ENCODE measurements at places on chromosomes 16 and 17. TPM values are rescaled to one million over a fixed set of nuclear protein-coding genes. Genes with fewer than 3 reads are reported as not detected.

DNA sequence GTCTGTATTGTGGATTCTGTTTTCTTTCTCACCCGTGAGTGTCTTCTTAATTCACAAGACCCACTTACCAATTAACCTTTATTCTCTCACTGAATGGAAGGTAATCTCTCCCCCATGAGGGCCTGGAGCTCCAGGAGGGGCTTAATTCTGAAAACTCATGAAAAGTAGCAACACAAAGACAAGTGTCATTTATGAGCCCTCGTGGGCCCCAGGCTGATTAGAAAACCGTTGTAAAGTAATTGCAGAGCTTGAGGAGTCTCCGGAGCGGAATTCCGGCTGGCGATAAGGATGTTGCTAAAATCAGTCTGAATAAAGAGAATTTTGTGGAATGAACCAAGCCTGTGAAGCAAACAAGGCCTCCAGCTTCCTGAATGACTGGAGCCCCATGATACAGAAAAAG lies 301.5 kb downstream of the HAPSTR1 start:
- no peak overlapping the region for H3K4me3 ChIP-seq
- H3K27ac ChIP-seq, result no peak overlapping the region
- DNase-seq, result no peak
- no peaks in the 10 kb centered on the region for H3K4me1 ChIP-seq
- H3K36me3 ChIP-seq, result no peaks in the 10 kb centered on the region
- no peaks in the 10 kb centered on the region for H3K27me3 ChIP-seq

GRCh38 chr17:33520426-33521330 lies 227.6 kb upstream of the ASIC2 start:
- H3K36me3 ChIP-seq, result no peaks in the 10 kb centered on the region
- H3K27ac ChIP-seq, result no peak overlapping the region
- no peaks in the 10 kb centered on the region for H3K4me1 ChIP-seq
- DNase-seq, result peak; percentile 43
- H3K27me3 ChIP-seq, result no peaks in the 10 kb centered on the region
- no peak overlapping the region for H3K4me3 ChIP-seq

DNA sequence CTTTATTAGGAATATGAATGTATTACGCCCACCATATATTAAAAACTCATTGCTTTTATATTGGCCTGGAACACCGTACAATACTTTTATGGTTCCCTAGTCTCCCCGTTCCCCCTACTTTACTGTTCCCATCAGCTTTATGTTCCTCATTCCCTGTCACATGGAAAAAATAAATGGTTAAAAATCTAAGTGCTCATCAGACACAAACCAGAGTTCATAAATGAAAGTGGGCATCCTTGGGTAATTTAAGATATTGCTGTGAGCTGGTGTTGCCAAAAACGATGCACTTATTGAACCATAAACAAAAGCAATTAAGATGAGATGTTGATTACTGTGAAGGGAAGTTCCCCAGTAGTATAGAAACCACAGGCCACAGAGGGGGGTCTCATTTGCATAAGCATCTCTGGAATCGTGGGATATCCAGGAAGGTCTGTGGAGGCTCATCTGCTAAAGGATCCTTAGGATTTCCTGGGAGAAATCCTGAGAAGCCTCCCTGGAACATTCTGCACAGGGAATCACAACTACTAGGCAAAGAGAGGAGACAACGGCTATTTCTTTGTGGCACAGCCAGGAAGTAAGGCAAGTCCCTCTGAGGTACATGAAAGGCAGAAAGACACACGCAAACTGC lies 591.4 kb upstream of the CDH11 start:
- no peaks in the 10 kb centered on the region for H3K27me3 ChIP-seq
- H3K27ac ChIP-seq, result no peak overlapping the region
- no peaks in the 10 kb centered on the region for H3K36me3 ChIP-seq

The LRRC75A gene
- 43.2 TPM for total RNA-seq

- H3K36me3 ChIP-seq, result no peaks in the 10 kb centered on the region
- no peak overlapping the region for H3K4me3 ChIP-seq
- H3K4me1 ChIP-seq, result peaks cover 7% of the 10 kb centered on the region
- H3K27me3 ChIP-seq, result no peaks in the 10 kb centered on the region
- no peak overlapping the region for H3K27ac ChIP-seq
- DNase-seq, result no peak
These were observed 9.8 kb upstream of the CSNK1D start for GRCh38 chr17:82283208-82283749.

The PPL gene
- 11.5 TPM for total RNA-seq

The TMC8 gene
- total RNA-seq, result 5.4 TPM

- DNase-seq, result peak; percentile 21
- no peaks in the 10 kb centered on the region for H3K27me3 ChIP-seq
- peaks cover 5% of the 10 kb centered on the region for H3K4me1 ChIP-seq
- no peaks in the 10 kb centered on the region for H3K36me3 ChIP-seq
- H3K4me3 ChIP-seq, result no peak overlapping the region
- no peak overlapping the region for H3K27ac ChIP-seq
These were observed 92.4 kb downstream of the RPGRIP1L start for GRCh38 chr16:53611179-53611696.

The MAZ gene
- total RNA-seq, result 286 TPM

The ATAD5 gene
- 10.1 TPM for total RNA-seq

The SPSB3 gene
- total RNA-seq, result 35.9 TPM

- H3K36me3 ChIP-seq, result peaks cover 31% of the 10 kb centered on the region
- H3K4me1 ChIP-seq, result peaks cover 15% of the 10 kb centered on the region
- H3K27me3 ChIP-seq, result no peaks in the 10 kb centered on the region
These were observed 1.5 kb downstream of the FBRS start for GRCh38 chr16:30659507-30660423.

- no peak overlapping the region for H3K27ac ChIP-seq
- no peak overlapping the region for H3K4me3 ChIP-seq
- H3K4me1 ChIP-seq, result no peaks in the 10 kb centered on the region
- H3K27me3 ChIP-seq, result no peaks in the 10 kb centered on the region
- no peaks in the 10 kb centered on the region for H3K36me3 ChIP-seq
- DNase-seq, result no peak
These were observed 4.3 kb upstream of the AKAP1 start for GRCh38 chr17:57080718-57081117.

DNA sequence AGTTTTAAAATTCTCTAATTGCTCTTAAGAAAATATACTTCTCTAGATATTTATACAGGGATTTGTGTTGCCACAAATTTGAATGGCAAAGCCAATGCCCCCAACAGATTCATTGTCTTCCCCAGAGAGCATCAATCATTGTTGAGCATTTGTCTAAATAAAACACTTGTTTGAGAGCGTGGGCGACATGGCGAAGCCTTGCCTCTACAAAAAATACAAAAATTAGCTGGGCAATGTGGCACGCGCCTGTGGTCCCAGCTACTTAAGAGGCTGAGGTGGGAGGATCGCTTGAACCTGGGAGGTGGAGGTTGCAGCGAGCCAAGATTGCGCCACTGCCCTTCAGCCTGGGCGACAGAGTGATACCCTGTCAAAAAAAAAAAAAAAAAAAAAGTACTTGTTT lies 13.4 kb upstream of the SRSF1 start:
- no peaks in the 10 kb centered on the region for H3K4me1 ChIP-seq
- H3K27ac ChIP-seq, result no peak overlapping the region
- H3K4me3 ChIP-seq, result no peak overlapping the region
- H3K27me3 ChIP-seq, result no peaks in the 10 kb centered on the region
- H3K36me3 ChIP-seq, result no peaks in the 10 kb centered on the region
- no peak for DNase-seq

DNA sequence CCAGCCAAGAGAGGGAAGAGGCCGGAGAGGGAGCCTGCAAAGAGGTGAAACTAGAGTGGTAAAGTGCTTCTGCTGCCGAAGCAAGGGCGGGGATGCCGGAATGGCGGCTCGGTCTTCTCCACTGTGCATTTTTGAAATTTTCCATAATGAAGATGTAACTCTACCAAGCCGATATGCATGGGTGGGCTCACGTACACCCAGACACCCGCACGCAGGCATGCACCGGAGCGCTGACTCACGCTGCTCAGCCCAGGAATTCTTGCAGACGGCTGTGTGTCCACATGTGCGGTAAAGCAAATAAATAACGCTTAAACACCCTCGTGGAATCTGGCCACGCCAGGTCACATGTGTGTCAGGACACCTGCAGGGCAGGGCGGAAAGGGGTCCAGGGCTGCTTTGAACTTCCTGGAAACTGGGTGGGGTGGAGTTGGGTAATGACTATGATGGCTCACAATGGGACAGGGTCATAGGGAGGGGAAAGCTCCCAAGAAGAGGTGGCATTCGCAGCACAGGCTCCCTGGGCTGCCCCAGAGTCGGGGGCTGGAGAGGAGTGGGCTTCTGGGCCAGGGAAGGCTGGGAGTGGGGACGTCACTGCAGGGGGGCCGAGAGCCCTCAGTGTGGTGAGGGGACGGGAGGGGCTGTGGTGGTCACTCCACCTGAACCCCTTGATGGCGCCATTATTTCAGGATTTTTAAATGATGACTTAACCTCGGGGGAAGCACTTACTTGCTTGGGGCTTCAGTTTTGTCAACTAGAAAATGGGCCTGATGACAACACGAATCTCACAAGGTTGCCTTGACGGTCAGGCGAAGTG lies 265.5 kb downstream of the PARN start:
- no peak overlapping the region for H3K27ac ChIP-seq
- H3K27me3 ChIP-seq, result no peaks in the 10 kb centered on the region
- H3K4me1 ChIP-seq, result no peaks in the 10 kb centered on the region

- DNase-seq, result peak; percentile 31
- H3K27ac ChIP-seq, result no peak overlapping the region
- no peaks in the 10 kb centered on the region for H3K36me3 ChIP-seq
- H3K4me3 ChIP-seq, result no peak overlapping the region
- H3K4me1 ChIP-seq, result peaks cover 3% of the 10 kb centered on the region
- no peaks in the 10 kb centered on the region for H3K27me3 ChIP-seq
These were observed 65.7 kb upstream of the AXIN2 start for GRCh38 chr17:65627108-65627507.

DNA sequence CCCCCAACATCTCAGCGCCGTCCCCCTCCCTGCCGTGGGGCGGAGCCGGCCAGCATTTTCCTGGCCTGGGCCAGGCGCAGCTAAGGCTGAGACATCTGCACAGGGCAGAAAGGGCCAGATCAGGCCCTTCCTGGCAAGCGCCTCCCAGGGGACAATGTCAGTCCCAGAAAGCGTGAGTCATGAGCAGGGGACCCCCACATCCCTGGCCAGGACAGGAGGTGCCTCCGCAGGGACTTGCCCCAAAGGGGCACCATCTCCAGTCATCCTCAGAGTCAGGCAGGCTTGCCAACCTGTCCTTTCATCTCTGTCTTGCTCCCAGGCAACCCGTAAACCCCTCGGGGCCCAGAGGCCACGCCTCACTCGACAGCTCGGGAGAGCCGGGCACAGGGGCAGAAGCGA lies 43.2 kb downstream of the SOCS1 start:
- no peaks in the 10 kb centered on the region for H3K27me3 ChIP-seq
- no peaks in the 10 kb centered on the region for H3K4me1 ChIP-seq
- H3K36me3 ChIP-seq, result no peaks in the 10 kb centered on the region
- no peak overlapping the region for H3K27ac ChIP-seq
- no peak overlapping the region for H3K4me3 ChIP-seq
- DNase-seq, result no peak

The FNDC8 gene
- total RNA-seq, result not detected

DNA sequence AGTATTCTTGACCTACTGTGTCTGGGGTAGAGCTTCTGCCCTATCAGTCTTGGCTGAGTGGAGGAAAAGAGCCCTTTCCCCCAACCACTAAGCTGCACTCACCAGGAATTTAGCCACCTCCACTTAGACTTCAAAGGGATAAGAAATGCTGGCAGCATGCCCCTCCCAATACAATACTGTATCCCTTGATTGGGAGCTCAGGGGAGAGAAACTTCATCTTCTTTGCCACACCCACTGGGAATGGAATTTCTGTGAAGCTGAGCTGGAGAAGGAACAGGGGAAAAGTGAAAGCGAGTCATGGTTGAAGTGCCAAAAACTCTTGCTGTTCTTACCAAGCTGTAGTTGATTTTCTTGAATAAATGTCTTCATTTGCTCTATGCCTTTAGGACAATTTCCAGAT lies 68.8 kb downstream of the CEP112 start:
- H3K27ac ChIP-seq, result no peak overlapping the region
- H3K27me3 ChIP-seq, result no peaks in the 10 kb centered on the region
- no peak for DNase-seq
- H3K4me3 ChIP-seq, result no peak overlapping the region

The MMP28 gene
- total RNA-seq, result 66.7 TPM

The FADS6 gene
- total RNA-seq, result 0.30 TPM

The KCTD11 gene
- total RNA-seq, result 12.6 TPM

The CD300A gene
- total RNA-seq, result 3.1 TPM
